ENCODE measurements at places on chromosomes 2 and 18.

DNA sequence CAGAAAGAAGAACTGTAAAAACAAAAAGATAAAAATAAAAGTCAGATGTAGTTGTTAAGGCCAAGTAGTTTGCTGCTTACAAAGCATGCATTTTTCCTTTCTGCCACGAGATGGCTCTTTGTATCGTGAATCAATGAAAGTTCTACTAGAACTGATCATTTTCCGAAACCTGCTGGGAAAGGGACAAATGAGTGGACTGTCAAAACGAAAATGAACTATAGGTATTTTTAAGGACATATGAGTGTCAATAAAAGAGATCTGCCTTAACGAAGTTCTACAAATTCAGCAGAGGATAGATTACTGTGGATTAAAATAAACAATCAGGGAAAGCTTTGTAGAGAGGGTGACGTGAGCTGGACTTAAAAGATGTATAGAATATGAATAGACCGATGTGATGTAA, 15.0 kb upstream of the ELOA2 start:
- DNase-seq: no peak

DNA sequence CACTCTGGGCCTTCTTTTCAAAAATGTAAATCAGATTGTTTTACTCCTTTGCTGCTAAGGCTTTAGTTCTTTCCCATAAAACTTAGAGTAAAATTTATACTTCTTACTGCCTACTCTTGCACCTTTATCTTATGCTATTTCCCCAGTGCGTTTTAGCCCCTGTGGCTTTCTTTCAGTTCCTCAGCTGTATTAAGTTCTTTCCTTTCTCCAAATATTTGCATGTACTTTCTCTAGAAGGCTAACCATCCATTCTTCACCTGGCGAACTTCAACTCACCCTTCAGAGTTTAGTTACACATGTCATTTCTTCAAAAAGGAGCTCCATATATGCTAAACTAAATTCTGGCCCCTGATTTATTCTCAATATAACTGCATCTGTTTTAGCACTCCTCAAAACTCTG, 160.7 kb downstream of the FSHR start:
- no peak for DNase-seq

DNA sequence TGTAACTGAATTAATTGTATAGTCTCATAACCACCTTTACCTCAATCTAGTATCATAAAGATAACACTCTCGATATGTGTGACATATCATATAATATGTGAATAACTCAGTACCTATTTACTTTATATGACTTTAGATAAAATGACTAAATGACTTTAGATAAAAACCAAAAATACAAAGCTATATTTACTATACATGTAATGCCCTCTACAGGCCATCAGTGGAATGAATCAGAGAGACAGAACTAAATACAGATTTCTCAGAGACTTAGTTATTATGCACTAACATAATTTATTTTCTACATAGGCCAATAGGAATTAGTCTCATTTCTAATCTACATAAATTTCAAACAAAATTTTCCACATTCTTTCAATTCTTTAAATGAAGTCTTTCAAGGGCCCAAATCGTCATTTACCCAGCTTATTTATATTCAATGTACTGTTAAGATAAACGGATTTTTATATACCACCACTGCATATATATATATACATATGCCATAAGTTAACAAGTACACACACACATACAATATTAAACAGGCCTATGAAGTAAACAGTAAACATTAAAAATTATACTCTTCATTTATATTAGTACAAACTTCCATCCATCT, 219.9 kb downstream of the EXOC6B start:
- no peak for DNase-seq

DNA sequence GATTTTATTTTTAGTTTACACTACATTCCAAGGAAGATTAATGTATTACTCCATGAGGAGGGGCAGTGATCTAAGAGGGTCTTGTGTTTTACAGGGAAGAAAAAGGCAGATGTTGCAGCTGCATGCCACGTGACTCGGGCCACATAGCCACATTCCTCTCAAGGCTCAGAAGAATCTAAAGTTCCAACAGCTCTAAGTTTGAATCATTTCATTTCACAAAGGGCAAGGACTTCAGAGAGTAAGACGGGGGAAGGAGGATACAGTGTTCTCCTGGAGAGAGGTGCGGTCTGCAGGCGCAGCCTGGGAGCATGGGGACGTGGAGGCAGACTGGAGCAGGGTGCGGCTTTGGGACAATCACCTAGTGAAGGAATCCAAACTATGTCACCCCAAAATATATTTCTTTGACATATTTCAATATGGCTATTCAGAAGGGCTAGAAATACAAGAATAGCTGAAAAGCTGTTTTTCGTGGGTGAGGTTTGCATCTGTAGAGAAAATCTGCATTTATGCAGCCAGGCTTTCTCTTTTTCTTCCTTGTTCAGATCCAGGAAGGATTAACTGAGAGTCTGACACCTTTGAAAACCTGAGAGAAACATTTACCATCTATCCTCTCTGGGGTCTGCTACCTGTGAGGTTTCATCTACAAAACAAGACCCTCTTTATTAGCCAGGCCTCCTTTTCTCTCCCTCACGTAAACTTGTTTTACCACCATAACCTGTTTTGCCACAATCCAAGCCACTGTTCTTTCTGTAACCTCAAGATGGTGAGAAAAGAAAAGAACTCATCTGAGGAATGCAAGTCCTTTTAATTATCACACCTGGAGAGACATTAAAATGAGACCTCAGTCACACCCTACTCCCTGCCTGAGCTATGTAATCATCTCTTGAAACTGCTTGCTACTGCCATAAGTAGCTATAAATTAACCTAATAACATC, 165.1 kb upstream of the NDUFV2 start:
- DNase-seq: no peak

GRCh38 chr2:111519071-111519470, 364.9 kb downstream of the ANAPC1 start:
- no peak for DNase-seq

GRCh38 chr2:5782103-5782502, 89.9 kb downstream of the SOX11 start:
- no peak for DNase-seq
